ENCODE measurements at places on chromosomes 4 and X. TPM values are rescaled to one million over a fixed set of nuclear protein-coding genes. Genes with fewer than 3 reads are reported as not detected.

The ANAPC4 gene
- total RNA-seq = 35.4 TPM

The ABHD18 gene
- total RNA-seq = 3.1 TPM

The LANCL3 gene
- total RNA-seq = not detected

DNA sequence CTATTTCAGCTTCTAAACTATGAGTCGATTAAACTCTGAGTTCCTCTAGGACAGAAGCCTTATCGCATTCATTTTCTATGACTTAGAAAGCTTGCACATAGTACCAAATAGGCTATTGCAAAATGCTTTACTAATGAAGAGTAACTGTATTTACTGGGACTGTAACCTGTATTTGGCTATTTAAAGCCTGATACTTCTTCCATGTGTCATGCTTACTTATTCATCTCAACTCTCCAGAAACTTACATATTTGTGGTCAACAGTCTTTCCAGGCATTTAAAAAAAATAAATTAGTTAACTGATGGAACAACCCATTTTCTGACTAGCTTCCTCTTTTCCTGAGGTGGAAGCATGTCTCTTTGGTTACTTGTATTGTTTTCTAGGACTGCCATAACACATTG is 467.9 kb downstream of the PCDH11X start:
- H3K4me1 ChIP-seq = no peaks in the 10 kb centered on the region
- H3K27me3 ChIP-seq = no peaks in the 10 kb centered on the region
- H3K27ac ChIP-seq = no peak overlapping the region
- DNase-seq = no peak

GRCh38 chr4:15149234-15149838 is 147.1 kb downstream of the CPEB2 start:
- no peak overlapping the region for H3K27ac ChIP-seq
- H3K36me3 ChIP-seq = no peaks in the 10 kb centered on the region

- H3K36me3 ChIP-seq = no peaks in the 10 kb centered on the region
- no peak overlapping the region for H3K4me3 ChIP-seq
- no peak overlapping the region for H3K27ac ChIP-seq
- no peaks in the 10 kb centered on the region for H3K4me1 ChIP-seq
- no peaks in the 10 kb centered on the region for H3K27me3 ChIP-seq
Measured at GRCh38 chr4:16439768-16440167, 213.5 kb upstream of the TAPT1 start.

GRCh38 chr4:70197842-70198241 is 2.3 kb downstream of the ODAM start:
- no peak overlapping the region for H3K27ac ChIP-seq
- no peaks in the 10 kb centered on the region for H3K36me3 ChIP-seq
- H3K4me1 ChIP-seq = no peaks in the 10 kb centered on the region
- H3K4me3 ChIP-seq = no peak overlapping the region

GRCh38 chr4:16713696-16714095 is 184.7 kb downstream of the LDB2 start:
- H3K4me1 ChIP-seq = no peaks in the 10 kb centered on the region
- no peak for DNase-seq
- no peaks in the 10 kb centered on the region for H3K27me3 ChIP-seq
- H3K27ac ChIP-seq = no peak overlapping the region

- no peak overlapping the region for H3K27ac ChIP-seq
- no peak overlapping the region for H3K4me3 ChIP-seq
- peaks cover 5% of the 10 kb centered on the region for H3K4me1 ChIP-seq
- no peak for DNase-seq
- H3K27me3 ChIP-seq = no peaks in the 10 kb centered on the region
- no peaks in the 10 kb centered on the region for H3K36me3 ChIP-seq
Measured at GRCh38 chr4:36226430-36227227, 17.7 kb downstream of the ARAP2 start.

The CCKAR gene
- total RNA-seq = 0.61 TPM

The GDPD2 gene
- total RNA-seq = not detected

DNA sequence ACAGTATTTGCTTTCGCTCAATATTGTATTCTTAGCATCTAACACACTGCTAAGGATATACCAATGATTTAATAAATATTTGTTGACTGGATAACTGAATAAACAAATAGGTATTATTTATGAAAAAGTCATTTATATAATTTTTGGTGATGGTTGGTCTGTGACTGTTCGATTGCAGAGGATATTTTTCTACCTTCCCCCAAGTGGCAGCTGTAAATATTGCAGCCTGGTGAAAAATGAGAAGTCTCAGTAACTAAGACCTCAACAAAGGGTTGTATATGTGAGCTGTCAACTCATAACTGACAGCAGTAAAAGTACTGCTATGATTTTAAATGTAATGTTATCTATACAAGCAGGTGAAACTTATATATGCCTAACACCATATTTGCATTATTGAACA is 36.0 kb downstream of the HTR2C start:
- no peaks in the 10 kb centered on the region for H3K27me3 ChIP-seq
- no peaks in the 10 kb centered on the region for H3K4me1 ChIP-seq
- H3K4me3 ChIP-seq = no peak overlapping the region
- H3K36me3 ChIP-seq = no peaks in the 10 kb centered on the region

The MSN gene
- 249 TPM for total RNA-seq

The CLNK gene
- not detected for total RNA-seq

- no peaks in the 10 kb centered on the region for H3K27me3 ChIP-seq
- peaks cover 18% of the 10 kb centered on the region for H3K4me1 ChIP-seq
- no peak for DNase-seq
- H3K36me3 ChIP-seq = no peaks in the 10 kb centered on the region
- H3K27ac ChIP-seq = peak overlapping the region; percentile 80
- H3K4me3 ChIP-seq = no peak overlapping the region
Measured at GRCh38 chr4:146310319-146311021, 96.1 kb downstream of the REELD1 start.

GRCh38 chrX:85109235-85109634 is 105.6 kb downstream of the APOOL start:
- no peaks in the 10 kb centered on the region for H3K4me1 ChIP-seq
- no peaks in the 10 kb centered on the region for H3K27me3 ChIP-seq
- no peak overlapping the region for H3K27ac ChIP-seq
- no peaks in the 10 kb centered on the region for H3K36me3 ChIP-seq

DNA sequence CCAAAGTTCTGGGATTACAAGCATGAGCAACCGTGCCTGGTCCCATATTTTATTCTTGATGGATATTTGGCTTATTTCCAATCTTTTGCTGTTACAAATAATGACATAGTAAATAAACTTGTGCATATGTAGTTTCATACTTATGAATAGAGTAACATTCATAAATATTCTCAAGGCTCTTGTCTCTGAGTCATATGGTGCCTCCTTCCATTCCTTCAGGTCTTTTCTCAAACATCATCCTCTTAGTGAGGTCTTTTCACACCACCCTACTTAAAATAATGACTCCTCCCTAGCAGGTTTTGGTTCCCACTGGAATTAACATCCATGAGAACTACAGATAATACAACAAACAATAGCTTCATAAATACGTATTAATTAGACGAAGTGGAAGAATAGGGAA is 416.6 kb downstream of the IQCM start:
- DNase-seq = no peak
- no peak overlapping the region for H3K4me3 ChIP-seq

The ASB12 gene
- total RNA-seq = not detected

DNA sequence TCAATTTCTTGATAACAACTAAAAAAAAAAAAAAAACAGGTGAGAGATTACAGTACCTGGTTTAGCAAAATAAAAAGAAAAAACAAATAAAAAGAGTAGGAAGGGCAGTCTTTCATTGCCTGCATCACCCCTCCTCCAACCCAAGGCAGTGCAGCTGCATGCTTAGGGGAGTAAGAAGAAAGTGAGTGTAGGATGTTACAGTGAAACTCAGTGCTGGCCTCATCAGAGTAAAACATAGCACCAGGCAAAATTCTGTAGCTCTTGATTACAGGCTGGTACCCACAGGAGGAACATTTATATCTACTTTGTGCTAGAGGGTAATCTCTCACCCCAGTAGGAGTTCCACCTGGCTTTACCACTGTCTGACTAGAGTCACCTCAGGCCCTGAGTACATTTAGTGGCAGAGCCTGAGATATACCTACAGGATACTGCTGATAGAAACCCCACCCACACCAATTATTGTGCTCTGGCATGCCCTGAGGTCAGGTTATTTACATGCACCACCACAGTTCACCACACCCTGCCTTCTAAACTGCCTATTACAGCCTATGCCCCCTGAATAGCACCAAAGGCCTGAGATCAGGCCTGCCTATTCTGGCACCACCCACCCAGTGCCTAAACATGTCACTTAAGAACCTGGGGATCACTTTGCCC is 241.6 kb downstream of the PAPSS1 start:
- H3K4me1 ChIP-seq = no peaks in the 10 kb centered on the region
- no peaks in the 10 kb centered on the region for H3K27me3 ChIP-seq

- H3K36me3 ChIP-seq = no peaks in the 10 kb centered on the region
- DNase-seq = no peak
- no peaks in the 10 kb centered on the region for H3K4me1 ChIP-seq
- H3K27ac ChIP-seq = no peak overlapping the region
- no peaks in the 10 kb centered on the region for H3K27me3 ChIP-seq
Measured at GRCh38 chr4:183867247-183867646, 37.9 kb upstream of the STOX2 start.

The MAGEA8 gene
- total RNA-seq = not detected
